GM23248 (cell line): ENCODE measurements at places on chromosomes 4 and X.

DNA sequence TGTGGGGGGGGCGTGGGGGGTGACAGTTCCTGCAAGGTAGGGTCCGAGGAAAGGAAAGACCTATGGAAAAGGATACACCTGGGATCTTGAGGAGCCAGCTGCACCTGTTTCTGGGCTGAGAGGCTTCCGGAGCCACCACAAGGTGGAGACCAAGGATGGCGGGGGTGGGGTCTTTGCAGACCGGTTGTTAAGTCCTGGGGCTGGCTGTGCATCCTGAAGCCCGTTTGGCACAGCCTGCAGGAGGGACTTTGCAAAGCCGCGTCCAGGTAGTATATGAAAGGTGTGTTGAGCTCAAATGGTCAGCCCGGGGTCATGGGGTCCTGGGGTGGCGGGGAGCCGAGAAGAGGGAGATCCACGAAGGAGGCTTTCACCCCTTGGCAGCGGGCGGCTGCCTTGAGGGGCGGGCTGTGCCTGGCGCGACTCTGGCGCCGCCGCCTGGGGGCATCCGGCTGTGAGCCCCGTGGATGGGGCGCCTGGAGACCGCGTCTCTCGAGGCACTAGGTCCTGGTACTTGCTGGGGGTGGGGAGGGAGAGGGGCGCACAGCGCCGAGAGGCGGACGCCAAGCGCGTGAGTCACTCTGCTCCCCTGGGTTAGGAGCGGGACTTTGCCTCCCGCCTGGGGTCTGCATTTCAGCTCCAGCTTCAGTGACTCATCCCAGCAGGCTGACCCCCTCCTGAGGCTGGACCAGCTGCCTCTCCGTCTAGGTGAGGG, 58.2 kb upstream of the DYNLT3 start:
- H3K4me3 ChIP-seq = peak overlapping the region; percentile 32; the same call in 1 of the 2 replicates
- H3K4me1 ChIP-seq = no peaks in the 10 kb centered on the region
- H3K27me3 ChIP-seq = no peaks in the 10 kb centered on the region; the same call in 1 of the 2 replicates
- no peak overlapping the region for H3K27ac ChIP-seq

GRCh38 chr4:54384563-54384962, 155.5 kb downstream of the PDGFRA start:
- DNase-seq = peak; percentile 69
- no peak overlapping the region for H3K4me3 ChIP-seq
- no peaks in the 10 kb centered on the region for H3K4me1 ChIP-seq

GRCh38 chrX:97398030-97398551, 514.4 kb downstream of the RPA4 start:
- no peak overlapping the region for H3K27ac ChIP-seq
- no peaks in the 10 kb centered on the region for H3K36me3 ChIP-seq
- no peaks in the 10 kb centered on the region for H3K27me3 ChIP-seq

DNA sequence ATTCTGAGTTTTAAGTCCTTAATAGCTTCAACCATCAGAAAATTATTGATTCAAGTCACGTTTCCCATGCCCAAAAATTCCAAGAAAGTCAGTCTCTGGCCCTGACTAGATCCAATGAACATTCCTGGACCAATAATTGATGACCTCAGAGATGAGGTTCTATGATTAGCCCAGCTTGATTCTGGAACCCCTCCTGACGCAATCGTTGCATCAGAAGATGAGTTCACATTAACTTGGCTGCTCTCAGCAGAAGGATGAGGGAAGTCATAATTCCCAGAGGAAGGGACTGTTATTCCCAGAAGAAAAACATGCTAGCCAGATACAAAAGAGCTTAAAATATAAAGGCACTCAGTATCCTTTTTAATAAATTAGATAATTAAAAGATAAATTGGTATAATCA, 34.3 kb upstream of the CPEB2 start:
- H3K4me1 ChIP-seq = no peaks in the 10 kb centered on the region
- H3K4me3 ChIP-seq = no peak overlapping the region
- DNase-seq = peak; percentile 14
- H3K36me3 ChIP-seq = no peaks in the 10 kb centered on the region
- H3K27ac ChIP-seq = no peak overlapping the region

- peaks cover 75% of the 10 kb centered on the region for H3K27me3 ChIP-seq
- H3K4me3 ChIP-seq = no peak overlapping the region
- DNase-seq = no peak
- H3K4me1 ChIP-seq = no peaks in the 10 kb centered on the region
Observed at GRCh38 chr4:77471821-77472495, 133.7 kb upstream of the CXCL13 start.

GRCh38 chr4:185479507-185479971, 8.0 kb upstream of the CCDC110 start:
- no peaks in the 10 kb centered on the region for H3K36me3 ChIP-seq
- H3K4me3 ChIP-seq = no peak overlapping the region
- peaks cover 20% of the 10 kb centered on the region for H3K27me3 ChIP-seq
- DNase-seq = no peak

DNA sequence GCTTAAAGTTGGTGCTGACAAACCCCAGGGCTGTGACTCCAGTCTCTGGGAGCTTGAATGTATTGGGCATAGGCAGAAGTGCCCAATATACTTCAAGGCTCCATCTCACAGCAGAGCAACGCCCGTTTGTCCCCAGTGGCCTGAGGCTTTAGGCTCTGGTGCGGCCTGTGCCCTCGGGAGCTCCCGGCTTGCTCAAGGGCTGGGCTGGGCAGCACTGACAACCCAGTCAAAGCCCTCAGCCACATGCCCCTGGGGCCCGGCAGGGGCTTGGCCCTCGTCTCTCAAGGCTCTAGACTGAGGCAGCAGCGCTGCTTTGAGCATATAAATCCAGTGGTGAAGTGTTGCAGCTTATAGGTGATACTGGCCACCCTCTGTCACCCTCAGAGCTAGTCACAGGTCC, 203.7 kb downstream of the AFAP1 start:
- no peaks in the 10 kb centered on the region for H3K27me3 ChIP-seq
- no peaks in the 10 kb centered on the region for H3K36me3 ChIP-seq
- H3K27ac ChIP-seq = no peak overlapping the region
- no peak for DNase-seq

- H3K36me3 ChIP-seq = no peaks in the 10 kb centered on the region
- H3K4me3 ChIP-seq = no peak overlapping the region
- no peaks in the 10 kb centered on the region for H3K4me1 ChIP-seq
- DNase-seq = peak; percentile 58
Observed at GRCh38 chrX:96791559-96791958, 92.1 kb upstream of the RPA4 start.

DNA sequence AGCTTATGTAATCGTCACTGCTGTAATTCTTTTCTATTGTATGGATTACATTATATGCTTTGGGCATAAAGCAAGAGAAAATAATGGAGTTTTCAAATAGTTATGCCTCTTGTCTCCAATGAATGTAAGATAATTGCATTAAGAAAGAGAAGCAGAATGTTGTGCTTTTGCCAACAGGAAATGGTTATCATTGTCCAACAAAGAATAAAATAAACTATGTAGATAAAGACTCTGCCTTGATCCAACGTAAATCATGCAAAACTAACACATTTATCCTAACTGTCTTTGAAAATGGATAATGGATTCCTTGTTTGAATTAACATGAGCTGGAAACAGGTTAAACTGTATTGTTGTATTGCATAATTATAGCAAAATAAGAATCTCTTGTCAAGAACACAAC, 1709.0 kb downstream of the PCDH7 start:
- DNase-seq = no peak
- H3K4me3 ChIP-seq = no peak overlapping the region
- no peak overlapping the region for H3K27ac ChIP-seq
- H3K4me1 ChIP-seq = no peaks in the 10 kb centered on the region
- no peaks in the 10 kb centered on the region for H3K27me3 ChIP-seq
- H3K36me3 ChIP-seq = no peaks in the 10 kb centered on the region

GRCh38 chr4:184420881-184421416, 53.4 kb downstream of the IRF2 start:
- no peak for DNase-seq
- H3K27me3 ChIP-seq = no peaks in the 10 kb centered on the region
- no peak overlapping the region for H3K27ac ChIP-seq
- H3K4me1 ChIP-seq = peaks cover 21% of the 10 kb centered on the region

GRCh38 chr4:79209822-79210635, 115.8 kb downstream of the NAA11 start:
- H3K27me3 ChIP-seq = no peaks in the 10 kb centered on the region
- no peak overlapping the region for H3K4me3 ChIP-seq
- H3K27ac ChIP-seq = no peak overlapping the region
- no peaks in the 10 kb centered on the region for H3K36me3 ChIP-seq

DNA sequence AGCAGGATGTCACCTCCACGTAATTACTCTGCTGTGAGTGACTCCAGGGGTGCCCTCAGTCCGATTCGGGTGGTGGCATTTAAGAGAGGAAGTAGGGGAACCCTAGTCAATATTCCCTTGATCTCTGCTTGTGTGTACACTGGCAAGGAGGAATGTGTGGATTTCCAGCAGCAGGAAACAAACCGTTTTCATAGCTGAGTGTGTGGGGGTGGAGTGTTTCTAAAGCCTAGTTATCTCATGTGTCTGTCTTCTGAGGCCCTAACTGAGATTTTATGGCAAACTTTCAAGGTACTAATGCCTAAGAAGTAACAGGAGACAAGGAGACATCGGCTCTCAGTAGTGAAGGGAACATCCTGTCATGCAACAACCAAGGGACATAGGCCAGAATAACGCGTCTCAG, 6.6 kb upstream of the CLDN24 start:
- no peak for DNase-seq
- no peak overlapping the region for H3K27ac ChIP-seq
- H3K4me1 ChIP-seq = peaks cover 1% of the 10 kb centered on the region; the same call in 1 of the 2 replicates
- H3K36me3 ChIP-seq = no peaks in the 10 kb centered on the region
- H3K4me3 ChIP-seq = no peak overlapping the region

DNA sequence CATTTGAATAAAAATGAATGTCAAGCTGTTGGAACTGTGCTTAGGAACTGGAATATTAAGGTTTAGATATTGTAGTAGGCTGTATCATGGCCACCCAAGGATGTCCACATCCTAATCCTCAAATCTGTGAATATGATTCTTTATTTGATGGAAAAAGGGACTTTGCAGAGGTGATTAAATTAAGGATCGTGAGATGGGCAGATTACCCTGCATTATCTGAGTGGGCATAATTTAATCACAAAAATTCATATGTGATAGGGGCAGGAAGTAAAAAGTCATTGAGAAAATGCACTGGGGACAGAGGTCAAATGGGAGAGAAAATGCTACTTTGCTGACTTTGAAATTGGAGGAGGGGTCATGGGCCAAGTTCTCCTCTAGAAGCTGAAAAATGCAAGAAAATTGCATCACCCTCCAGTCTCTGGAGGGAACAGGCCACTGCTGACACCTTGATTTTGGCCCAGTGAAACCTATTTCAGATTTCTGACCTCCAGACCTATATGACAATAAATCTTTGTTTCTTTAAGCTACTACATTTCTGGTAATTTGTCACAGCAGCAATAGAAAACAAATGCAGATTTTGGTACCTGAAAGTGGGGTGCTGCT, 521.4 kb downstream of the PCDH7 start:
- no peak overlapping the region for H3K4me3 ChIP-seq
- no peaks in the 10 kb centered on the region for H3K27me3 ChIP-seq
- no peaks in the 10 kb centered on the region for H3K4me1 ChIP-seq
- no peak for DNase-seq
- no peaks in the 10 kb centered on the region for H3K36me3 ChIP-seq

GRCh38 chr4:24846716-24847115, 51.3 kb downstream of the SOD3 start:
- no peak overlapping the region for H3K4me3 ChIP-seq
- no peaks in the 10 kb centered on the region for H3K36me3 ChIP-seq
- DNase-seq = no peak
- H3K27ac ChIP-seq = no peak overlapping the region
- H3K4me1 ChIP-seq = peaks cover 20% of the 10 kb centered on the region
- no peaks in the 10 kb centered on the region for H3K27me3 ChIP-seq

- H3K36me3 ChIP-seq = 0 out of 2 replicates have a peak, but pooled peaks cover 4% of the 10 kb centered on the region
- DNase-seq = no peak
Observed at GRCh38 chr4:2572076-2572475, 35.6 kb downstream of the FAM193A start.

GRCh38 chrX:18714910-18715309, 7.5 kb downstream of the PPEF1 start:
- H3K4me1 ChIP-seq = no peaks in the 10 kb centered on the region
- H3K27ac ChIP-seq = no peak overlapping the region
- H3K36me3 ChIP-seq = no peaks in the 10 kb centered on the region
- no peaks in the 10 kb centered on the region for H3K27me3 ChIP-seq
- DNase-seq = no peak

GRCh38 chrX:72046447-72046846, 85.3 kb downstream of the RTL5 start:
- H3K4me1 ChIP-seq = peaks cover 9% of the 10 kb centered on the region
- DNase-seq = no peak
- no peak overlapping the region for H3K27ac ChIP-seq
- H3K27me3 ChIP-seq = no peaks in the 10 kb centered on the region

DNA sequence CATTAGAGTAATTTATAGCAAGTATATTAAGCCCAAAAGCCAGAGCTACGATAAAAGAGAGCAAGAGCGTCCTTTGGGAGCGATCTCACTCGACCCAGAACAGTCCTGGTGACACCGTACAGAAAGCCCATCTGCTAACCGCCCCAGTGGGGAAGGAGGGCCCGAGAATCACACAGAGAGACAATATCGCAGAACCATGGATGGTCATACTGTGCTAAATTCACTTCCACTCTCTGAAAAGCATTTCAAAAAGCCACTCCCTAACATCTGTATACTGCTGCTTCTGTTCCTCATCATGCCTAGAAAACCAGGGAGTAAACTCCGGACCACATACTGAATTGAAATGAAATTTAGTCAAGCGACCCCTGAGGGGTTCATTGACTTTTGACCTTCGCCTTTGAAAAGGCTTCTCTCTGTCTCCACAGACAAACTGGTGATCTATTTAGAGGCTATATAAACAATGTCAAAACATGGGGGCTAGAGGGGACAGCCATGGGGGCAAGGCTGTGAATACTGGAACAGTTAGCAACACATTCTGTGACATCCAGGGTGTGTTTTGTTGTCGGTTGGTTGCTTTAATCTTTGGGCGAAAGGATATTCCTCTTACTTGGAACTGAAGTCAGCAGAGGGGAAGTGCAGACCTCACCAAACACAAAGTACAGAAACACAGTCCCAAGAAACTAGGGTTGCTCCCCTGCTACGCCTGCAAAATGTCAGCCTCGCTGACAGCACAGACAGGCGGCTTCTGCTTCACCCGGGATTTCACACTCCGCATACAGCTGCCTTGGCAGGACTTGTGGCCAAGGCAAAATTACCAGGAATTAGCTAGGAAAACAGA, 129.0 kb upstream of the RASGEF1B start:
- H3K4me3 ChIP-seq = no peak overlapping the region
- no peak overlapping the region for H3K27ac ChIP-seq
- H3K27me3 ChIP-seq = no peaks in the 10 kb centered on the region

- H3K27me3 ChIP-seq = no peaks in the 10 kb centered on the region
- H3K4me3 ChIP-seq = no peak overlapping the region
- no peaks in the 10 kb centered on the region for H3K36me3 ChIP-seq
- DNase-seq = no peak
- no peaks in the 10 kb centered on the region for H3K4me1 ChIP-seq
Observed at GRCh38 chr4:117481742-117482141, 396.4 kb upstream of the TRAM1L1 start.

GRCh38 chrX:130171446-130172126, at the start of gene RAB33A:
Gene RAB33A, plus strand, starts transcription at chrX:130171962. Its CDS starts 101 bp downstream, at chrX:130172063.
- peak within 1 kb of the TSS; percentile 99 for H3K27ac ChIP-seq
- peak; percentile 48 for DNase-seq
- H3K36me3 ChIP-seq = no peaks in the 10 kb centered on the region
- H3K4me3 ChIP-seq = peak within 1 kb of the TSS; percentile 64

GRCh38 chr4:145307120-145307519, 126.7 kb upstream of the OTUD4 start:
- no peaks in the 10 kb centered on the region for H3K36me3 ChIP-seq
- no peak overlapping the region for H3K27ac ChIP-seq
- H3K4me3 ChIP-seq = no peak overlapping the region
- no peaks in the 10 kb centered on the region for H3K4me1 ChIP-seq
